Stimulated activated CD8-positive, alpha-beta memory T cell treated with anti-CD3 and anti-CD28 coated beads, Interleukin-2, amount 100 ng/mL, for 1 hour (primary cell): ENCODE measurements at places on chromosomes 7 and 10.

DNA sequence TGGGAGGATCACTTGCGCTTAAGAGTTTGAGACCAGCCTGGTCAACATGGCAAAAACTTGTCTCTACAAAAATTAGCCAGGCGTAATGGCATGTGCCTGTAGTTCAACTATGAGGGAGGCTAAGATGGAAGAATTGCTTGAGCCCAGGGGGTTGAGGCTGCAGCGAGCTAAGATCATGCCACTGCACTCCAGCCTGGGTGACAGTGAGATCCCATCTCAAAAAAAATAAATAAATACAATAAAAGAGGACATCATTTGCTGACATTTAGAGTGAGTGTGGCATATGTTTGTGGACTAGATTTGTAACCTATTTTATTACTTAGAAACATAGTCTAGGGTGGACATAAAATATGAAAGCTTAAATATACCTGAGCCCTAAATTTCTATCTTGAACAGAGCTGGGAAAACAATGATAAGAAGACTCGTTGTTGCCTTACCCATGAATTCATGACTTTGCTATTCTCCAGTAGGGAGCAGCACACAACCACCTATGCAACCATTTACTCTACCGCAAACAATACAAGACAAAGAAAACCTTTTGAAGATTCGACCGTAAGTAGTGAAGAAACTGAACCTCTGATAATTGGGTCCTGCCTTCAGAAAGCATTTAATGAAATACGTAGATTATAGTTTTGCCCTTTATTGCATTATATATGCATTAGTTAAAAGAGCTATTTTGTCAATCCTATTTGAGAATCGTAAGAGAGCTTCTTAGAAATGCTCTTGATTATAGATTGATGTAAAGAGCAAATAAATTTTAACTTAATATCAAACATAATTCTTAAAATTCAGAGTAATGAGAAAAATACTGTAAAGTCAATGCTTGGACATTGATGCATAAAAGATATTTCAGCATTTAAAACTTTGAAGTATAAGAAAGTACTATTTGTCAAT, 83.5 kb downstream of the GNAT3 start:
- no peak for DNase-seq

DNA sequence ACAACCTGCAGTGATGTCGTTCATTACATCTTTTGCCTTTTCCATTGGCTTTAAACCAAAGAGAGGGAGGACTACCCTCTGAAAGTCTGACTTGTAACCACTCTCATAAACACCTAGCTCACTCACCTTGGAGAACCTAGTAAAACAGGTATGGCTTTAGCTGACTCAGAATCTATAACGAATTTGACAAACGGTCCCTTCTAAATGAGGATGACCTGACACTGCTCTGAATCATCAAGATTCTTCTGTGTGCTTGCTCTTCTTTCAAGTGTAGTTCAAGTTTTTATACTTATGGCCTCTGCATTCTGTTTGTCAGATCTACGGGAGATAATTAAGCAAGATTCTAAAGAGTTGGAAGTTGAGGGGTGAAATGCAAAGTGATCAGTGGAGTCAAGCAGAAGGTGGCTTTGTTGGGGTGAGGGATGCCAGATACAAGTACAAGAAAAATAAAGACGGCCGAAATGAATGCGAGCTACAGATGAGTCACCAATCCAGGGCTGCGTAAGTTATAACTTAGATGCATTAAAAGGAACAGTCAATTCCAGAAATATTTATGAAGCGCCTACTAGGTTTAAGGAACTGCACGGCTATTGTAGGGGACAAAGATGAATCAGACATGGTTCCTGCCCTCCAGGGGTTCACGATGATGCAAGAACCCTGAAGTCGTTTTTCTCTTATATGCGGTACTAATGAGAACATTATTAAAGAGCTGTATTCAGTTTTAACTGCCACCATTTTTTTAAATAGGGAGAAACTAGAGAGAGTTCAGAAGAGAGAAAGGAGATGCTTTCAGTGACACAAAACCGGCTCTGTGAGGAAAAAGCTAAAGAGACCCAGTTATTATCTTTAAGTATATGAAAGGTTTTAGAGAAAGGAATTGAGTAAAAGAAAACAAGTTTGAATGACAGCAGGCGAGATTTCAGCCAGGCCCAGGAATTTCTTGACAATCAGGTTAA, 6.5 kb downstream of the HIPK2 start:
- no peak for DNase-seq

DNA sequence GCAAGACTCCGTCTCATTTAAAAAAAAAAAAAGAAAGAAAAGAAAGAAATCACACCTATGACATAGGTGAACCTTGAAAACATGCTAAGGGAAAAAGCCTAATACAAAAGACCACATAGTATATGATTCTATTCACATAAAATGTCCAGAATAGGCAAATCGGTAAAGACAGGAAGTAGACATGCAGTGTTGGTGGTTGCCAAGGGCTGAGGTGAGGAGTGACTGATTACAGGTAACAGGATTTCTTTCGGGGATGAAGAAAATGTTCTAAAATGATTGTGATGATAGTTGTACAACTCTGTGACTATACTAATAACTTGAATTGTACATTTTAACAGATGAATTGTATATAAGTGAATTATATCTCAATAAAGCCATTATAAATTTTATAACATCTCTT, 3.3 kb downstream of the XPNPEP1 start:
- no peak for DNase-seq

- no peak for DNase-seq
These were observed 599.0 kb upstream of the LRRTM3 start for GRCh38 chr10:66326876-66327275.

DNA sequence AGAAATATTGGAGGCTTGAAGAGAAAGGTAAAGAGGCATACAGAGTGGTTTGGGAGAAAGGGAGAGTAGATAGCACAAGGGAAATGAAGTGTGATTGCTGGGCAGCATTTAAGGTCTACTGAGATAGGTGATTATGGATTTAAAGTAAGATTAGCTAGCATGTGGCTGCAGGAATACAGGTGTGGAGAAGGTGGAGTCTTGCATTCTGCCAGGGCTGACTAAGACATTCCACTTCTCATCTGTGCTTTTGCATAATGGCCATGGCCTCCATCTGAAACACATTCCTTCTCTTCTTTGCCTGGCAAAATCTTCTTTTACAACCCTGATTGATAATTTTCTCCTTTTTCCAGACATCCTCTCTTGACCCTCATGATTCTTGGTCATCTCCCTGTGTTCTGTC, 31.6 kb upstream of the PCGF5 start:
- DNase-seq: no peak

DNA sequence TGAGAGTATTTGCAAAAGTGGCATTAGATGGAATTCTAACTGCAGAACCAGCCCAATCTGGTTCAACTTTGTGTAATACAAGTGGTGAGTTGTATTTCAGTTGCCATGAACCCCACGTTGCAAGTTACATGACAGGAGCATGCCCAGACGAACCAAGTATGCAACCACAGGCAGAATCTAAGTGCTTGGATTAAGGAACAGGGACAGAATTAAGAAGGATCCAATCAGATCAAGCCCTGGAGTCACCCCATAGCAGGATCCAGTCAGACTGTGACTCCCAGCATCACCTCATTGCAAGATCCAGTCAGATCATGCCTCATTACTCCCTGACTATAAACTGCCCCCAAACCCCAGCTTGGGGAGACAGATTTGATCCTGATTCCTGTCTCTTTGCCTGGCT, 388.7 kb upstream of the NRP1 start:
- DNase-seq: no peak

DNA sequence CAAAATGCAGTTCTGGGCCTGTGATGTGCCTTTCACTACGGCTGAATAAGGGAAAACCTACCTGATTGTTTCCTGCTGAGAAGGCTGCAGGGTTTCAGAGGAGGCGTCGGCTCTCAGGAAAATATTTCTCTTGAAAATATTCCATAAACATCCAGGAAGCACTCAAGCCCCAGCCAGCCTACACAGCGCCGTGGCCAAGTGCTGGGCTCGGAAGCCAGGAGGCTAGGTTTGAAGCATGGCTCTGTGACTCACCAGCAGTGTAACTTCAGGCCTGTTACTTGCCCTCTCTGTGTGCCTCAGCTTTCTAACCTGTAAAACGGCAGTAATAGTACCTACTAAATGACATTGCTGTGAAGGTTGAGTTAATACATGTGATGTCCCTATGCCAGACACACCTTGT, 399.1 kb downstream of the GATA3 start:
- DNase-seq: no peak

DNA sequence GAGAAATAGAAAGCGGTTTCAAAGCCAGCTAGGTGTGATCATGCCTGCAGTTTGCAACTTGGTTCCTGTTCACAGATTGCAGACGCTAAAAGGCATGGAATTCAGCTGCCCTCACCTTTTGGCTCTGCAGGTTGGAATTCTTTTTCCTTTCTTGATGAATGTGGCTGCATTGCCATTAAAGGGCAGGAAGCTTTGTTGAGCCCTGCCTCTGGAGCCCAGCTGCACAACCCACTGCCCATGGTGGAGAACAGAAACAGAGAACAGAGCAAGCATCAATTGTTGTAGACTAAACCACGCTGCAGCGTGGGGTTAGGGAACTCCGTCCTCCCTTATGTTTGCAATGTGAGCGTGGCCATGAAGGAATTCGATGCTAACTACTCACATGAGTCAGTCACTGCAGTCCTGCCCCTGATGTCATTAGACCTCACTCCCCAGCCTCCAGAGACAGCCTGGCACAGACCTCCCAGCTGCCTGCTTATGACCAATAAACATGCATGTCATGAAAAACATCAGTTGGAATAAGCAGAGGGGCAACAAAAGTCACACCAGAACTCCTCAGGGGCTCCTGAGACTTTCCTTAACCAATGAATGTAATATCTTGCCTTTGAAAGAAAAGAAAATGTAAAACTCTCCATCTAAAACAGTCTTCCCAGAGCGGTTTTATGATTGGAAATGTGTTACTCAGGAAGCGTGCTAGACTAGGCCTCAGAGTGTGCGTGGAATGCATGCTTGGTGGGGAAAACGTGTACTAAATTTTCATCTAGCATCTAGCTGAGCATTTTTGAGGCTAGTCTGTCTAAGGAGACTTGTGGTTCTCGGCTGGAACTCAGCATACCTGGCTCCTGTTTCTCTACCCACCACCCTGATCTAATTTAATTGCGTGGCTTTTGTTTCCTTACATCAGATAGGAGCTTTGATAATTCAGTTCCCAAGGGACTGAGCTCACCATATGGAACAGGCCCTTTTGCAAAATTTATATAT, 232.2 kb downstream of the KIAA1217 start:
- DNase-seq: no peak

- no peak for DNase-seq
These were observed 63.1 kb upstream of the ICA1 start for GRCh38 chr7:8325067-8325466.

- no peak for DNase-seq
These were observed 243.6 kb upstream of the RHOBTB1 start for GRCh38 chr10:61187601-61188000.

GRCh38 chr10:114491419-114491818, 87.1 kb upstream of the AFAP1L2 start:
- DNase-seq: no peak

DNA sequence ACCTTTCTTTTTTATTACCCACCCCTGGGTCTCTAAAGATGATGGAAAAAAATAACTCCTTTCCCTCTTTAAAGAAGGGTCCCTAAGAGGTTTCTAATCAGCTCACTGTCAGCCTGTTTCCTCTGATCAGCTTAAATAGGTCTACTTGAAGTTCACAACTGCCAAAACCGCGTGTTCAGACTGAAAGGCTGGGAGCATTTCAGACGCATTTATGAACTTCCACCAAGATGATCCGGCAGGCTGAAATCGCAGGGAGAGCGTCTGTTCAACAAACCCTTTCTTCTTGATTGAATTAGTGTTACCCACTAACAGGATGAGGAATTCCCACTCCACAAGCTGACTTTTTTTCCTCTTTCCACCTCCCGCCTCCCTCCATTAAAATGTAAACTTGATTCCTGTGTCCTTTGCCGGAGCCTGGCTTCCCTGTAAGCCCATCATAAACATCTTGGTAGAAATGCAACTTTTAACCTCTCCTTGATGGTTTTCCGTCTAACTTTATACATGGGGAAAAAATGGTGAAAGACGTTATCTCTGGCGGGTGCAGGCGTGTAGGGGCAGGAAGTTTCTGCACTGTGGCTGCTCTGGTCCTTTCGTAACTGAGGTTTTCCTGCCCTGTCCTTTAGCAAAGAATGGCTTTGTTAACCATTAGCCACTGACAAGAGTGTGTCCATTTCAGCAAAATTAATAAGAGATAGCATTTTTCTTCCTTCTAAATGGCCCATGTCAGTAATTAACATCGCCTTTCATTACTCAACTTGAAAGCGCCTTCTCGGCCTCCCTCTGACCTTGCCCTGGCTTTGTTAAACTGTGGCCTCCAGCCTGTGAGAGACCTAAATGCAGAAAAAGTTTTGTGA, 130.7 kb downstream of the BAMBI start:
- DNase-seq: no peak

- DNase-seq: no peak
These were observed 10.6 kb upstream of the BPGM start for GRCh38 chr7:134636008-134636449.

GRCh38 chr7:6271694-6272440, 557 bp downstream of the CYTH3 start:
- no peak for DNase-seq

- no peak for DNase-seq
These were observed 180.0 kb downstream of the PDE1C start for GRCh38 chr7:31890198-31890597.

DNA sequence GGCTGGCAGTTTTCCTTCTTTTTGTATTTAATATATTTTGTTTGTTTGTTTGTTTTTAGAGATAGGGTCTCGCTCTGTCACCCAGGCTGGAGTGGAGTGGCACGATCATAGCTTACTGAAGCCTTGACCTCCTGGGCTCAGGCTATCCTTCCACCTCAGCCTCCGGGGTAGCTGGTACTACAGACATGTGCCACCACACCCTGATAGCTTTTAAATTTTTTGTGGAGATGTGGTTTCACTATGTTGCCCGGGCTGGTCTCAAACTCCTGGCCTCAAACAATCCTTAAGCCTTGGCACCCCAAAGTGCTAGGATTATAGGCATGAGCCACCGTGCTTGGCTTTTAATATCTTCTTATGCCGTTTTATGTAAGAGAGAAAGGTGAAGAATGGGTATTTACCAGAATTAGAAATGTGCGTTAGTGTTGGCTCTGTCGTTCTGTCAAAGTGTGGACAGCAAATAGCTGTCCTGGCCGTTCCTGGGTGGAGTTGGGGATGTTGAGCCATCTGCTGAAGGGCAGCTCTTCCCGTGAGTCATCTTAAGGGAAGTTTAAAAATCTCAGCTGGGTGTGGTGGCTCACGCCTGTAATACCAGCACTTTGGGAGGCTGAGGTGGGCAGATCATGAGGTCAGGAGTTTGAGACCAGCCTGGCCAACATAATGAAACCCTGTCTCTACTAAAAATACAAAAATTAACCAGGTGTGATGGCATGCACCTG, 14.8 kb downstream of the OGDH start:
- DNase-seq: no peak

DNA sequence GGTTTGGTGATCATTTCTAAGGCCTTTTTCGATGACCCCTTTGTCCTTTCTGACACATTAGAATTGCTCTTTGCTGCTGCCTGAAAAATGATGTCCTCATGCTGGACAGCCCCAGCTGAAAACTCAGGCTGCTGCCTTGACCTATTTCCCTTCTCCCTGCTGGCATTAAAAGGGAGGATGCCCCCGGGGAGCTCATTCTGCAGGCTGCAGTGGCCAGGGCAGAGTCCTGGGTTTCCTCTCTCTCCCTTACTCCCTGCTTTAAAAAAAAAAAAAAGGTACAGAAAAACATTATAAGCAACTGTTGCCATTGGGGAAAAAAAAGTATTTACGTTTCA, 35.4 kb downstream of the LRRC4 start:
- DNase-seq: no peak

- no peak for DNase-seq
These were observed 11.5 kb downstream of the ZMIZ2 start for GRCh38 chr7:44760034-44760580.

- DNase-seq: no peak
These were observed 166.5 kb downstream of the PPP1R3A start for GRCh38 chr7:113752289-113752688.

GRCh38 chr10:77392851-77393250, 244.8 kb downstream of the KCNMA1 start:
- DNase-seq: no peak
